CD4-positive, alpha-beta T cell (primary cell): ENCODE measurements at places on chromosomes 1 and 21.

DNA sequence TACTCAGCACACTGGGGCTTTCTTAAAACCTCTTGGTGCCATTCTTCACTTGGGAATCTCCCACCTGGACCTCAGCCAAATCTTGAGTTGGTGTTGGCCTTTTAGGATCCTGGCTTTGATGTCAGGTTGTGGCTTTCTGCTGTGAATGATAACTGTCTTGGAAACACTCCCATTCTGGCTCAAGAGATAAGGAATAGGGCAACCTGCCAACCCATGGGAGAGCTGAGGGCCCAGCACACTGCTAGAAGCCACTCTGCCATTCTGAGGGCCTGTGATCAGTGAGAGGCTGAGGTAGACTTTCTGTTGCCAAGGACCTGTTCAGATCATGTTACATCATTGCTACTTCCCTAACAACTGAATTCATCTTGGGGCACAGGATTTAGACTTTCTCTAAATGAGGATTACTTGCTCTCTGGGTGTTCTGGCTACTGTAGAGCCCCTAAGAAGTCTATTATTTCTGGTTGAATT lies 45.8 kb downstream of the TTC39A start:
- no peak for DNase-seq

DNA sequence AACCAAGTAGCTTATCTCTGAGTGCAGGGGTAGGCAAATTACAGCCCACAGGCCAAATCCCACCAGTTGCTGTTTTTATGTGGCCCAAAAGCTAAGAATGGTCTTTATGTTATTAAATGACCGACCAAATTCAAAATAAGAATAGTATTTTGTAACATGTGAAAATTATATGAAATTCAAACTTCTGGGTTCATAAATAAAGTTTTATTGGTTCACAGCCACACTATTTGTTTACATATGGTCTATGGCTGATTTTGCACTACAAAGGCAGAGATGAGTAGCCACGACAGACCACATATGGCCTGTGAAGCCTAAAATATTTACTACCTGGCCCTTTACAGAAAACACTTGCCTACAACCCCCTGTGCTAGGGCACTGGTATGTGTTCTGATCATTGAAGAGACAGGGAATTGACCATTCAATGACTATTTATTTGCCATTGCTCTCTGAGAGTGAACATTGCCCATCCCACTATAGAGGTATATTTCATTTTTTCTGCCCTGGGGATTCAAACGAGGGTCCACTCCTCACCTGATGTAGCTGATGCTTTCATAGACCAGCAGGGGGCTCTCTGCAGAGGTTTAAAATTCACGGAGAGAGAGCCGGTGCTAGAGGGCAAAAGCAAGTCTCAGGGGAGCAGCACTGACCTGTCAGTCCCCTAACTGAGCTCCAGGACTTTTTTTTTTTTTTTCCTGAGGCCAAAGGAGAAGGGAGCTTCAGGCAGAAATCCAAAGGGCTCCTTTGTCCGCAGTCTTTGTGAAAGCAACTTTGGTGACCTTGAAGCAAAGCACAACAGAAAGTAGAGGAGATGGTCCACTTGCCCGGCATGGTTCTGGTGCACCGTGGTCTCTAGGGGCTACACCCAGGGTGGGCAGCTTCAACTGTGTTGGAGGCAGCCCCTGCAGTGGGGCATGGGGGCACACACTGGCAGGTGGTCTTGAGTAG lies 7.3 kb upstream of the GNL2 start:
- DNase-seq, result peak; percentile 27

DNA sequence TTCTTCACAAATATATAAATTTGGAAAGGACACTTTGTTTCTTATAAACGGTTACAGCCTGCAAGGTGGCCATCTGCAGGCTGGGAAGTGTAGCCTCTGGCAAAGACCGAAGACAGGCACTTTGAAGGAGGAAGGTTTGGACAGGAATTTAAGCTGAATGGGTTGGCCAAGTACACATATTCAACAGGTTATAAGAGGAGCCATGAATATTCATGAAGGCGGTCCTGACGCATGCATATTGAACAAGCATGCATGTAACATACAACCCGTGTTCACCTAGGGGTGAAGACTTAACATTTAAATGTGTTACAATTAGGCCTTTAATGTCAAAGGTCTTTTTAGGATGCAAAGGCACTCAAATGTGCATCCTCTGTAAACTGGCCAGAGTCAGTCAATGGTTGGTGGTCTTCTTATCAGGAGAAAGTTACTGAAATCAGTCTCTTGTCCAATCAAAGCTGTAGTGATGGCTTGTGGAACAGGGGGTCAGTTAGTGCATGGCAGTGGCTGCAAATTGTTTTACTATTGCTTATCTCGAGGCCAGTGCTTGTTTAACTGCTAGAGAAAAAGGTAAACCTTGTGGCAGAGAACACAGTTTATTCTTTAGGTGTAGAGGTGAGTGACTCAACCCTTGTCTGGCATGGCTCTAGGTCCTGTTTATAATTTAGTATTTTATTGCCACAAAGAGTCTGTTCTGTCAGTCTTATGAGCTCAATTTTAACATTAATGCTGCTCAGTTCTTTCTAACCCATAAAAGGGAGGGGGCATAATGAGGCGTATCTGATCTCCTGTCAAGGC lies 70.3 kb upstream of the F3 start:
- DNase-seq, result no peak

DNA sequence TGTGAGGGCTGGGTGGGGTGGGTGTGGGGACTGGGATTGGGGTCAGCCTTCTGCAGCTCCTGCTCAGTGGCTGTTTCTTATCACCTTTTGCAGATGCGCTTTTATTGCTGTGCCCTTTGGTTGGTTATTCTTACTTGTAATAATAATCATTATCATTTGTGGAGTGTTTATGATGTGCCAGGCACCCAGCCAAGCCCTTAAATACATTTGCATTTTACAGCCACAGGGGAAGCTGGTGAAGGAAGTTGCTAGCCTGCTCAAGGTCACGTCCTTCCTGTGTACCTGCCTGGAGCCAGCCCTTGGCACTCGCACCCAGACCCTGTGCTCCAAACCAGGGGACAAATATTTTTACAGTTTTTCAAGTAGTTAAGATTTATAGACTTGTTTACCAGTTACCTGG lies 144.0 kb downstream of the PGBD5 start:
- no peak for DNase-seq

DNA sequence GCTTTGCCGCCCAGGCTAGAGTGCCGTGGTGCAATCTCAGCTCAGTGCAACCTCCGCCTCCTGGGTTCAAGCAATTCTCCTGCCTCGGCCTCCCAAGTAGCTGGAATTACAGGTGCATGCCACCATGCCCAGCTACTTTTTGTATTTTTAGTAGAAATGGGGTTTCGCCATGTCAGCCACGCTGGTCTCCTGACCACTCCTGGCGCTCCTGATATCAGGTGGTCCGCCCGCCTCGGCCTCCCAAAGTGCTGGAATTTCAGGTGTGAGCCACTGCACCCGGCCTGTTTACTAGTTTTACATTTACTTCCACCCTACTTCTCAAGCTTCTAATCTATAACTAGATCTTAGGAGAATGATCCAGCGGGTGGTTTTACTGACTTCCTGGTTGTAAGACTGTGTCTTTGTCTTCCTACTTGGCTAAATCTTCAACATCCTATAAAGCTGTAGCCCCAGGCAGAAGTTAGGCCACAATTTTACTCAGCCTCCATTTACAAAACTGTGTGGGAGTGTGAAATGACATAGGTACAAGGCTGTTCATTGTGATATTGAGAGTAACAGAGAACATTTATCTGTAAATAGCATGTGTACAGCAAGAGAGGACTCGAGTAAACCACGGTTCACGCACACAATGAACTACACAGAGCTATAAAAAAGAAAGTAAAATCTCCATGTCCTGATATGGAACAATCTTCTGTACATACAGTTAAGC lies 9.6 kb upstream of the POU2F1 start:
- DNase-seq, result no peak

- DNase-seq, result no peak
Observed at GRCh38 chr1:45621895-45622523, 1.8 kb downstream of the CCDC17 start.

GRCh38 chr1:116661633-116662032 lies 5.9 kb downstream of the IGSF3 start:
- no peak for DNase-seq

- DNase-seq, result no peak
Observed at GRCh38 chr1:87821335-87821697, 492.6 kb downstream of the LMO4 start.

DNA sequence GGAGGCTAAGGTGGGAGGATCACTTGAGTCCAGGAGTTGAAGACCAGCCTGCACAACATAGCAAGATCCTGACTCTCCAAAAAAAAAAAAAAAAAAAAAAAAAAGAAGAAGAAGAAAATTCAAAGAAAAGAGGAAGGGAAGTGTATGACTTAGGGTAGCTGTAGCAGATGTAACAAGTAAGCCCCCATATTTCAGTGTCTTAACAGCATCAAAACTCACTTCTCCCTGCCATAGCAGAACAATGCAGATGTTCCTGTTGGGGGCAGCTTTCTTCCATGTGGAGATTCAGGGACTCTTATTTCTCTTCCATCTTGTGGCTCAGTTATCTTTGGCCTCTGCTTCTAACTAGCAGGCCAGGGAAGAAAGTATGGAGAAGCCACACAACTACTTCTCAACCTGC lies 10.2 kb upstream of the PTGFRN start:
- no peak for DNase-seq

DNA sequence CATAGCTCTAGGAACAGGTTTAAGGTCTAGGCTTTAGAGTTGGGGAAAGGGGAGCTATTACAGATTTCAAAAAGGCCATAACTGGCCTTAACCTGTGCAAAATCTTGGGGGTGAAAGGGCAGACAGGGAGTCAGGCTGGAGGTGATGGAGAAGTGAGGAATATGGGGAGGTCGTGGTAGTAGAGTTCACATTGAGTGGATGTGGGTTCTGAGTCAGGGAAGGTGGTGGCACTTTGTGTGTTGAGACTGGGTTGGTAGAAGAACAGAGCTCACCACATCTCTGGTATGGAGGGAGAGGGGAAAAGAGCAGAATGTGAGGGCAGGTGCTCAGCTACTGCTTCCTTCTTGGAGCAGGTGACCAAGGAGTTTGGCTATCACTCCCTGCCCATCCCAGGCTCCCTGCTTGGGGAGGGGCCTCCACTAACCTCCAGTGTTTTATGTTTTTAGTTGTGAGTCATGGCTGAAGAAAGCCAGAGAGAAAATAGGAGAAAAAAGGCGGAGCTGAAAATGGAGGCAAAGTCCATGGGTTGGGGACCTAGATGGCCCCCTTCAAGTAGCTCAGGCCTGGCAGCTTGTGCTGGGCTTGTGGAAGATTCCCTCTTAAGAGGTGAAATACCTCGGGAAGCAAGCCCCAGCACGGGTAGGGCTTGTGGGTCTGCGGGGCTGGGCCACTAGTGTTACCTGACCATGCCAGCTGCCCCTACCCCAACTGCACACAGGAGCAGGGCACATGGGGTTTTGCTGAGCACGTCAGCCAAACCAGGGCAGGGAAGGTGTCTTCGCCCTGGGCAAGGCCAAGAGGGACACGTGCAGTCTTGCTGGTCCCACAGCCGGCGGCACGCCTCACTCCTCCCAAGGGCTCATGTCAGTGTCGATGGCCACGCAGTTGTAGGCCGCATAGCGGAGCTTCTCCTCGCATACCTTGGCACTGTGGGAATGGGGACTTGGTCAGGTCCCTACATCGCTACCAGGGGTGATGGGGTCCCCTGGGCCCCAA lies 8.2 kb downstream of the HECTD3 start:
- DNase-seq, result no peak
